ENCODE measurements at places on chromosomes 1 and 21. TPM values are rescaled to one million over a fixed set of nuclear protein-coding genes. Genes with fewer than 3 reads are reported as not detected.

The SGIP1 gene
- total RNA-seq = 2.1 TPM

DNA sequence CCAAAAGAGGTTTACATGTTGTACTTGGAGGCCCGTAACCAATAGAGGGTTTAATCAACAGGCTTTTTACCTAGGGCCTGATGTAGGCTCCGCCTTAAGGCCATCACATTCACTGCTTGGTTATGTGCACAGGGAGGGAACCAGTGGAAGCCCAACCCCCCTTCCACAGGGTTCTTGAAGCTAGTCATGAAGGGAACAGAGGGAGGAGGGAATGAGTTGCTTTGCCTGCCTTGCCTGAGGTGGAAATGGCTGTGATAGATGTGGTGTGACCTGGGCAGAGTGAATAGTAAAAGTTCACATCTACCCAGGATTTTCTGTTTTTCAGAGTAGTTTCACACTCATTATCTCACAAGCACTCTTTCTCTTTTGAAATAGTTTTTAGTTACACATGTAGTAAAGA lies 215.1 kb downstream of the ST6GALNAC3 start:
- no peaks in the 10 kb centered on the region for H3K27me3 ChIP-seq
- no peaks in the 10 kb centered on the region for H3K4me1 ChIP-seq
- no peak overlapping the region for H3K4me3 ChIP-seq
- no peak for DNase-seq
- no peaks in the 10 kb centered on the region for H3K36me3 ChIP-seq

GRCh38 chr1:39297551-39297950 lies 93.1 kb downstream of the MACF1 start:
- no peak overlapping the region for H3K4me3 ChIP-seq
- H3K4me1 ChIP-seq = peaks cover 23% of the 10 kb centered on the region
- DNase-seq = peak; percentile 47
- H3K27me3 ChIP-seq = no peaks in the 10 kb centered on the region
- H3K36me3 ChIP-seq = peaks cover 58% of the 10 kb centered on the region

DNA sequence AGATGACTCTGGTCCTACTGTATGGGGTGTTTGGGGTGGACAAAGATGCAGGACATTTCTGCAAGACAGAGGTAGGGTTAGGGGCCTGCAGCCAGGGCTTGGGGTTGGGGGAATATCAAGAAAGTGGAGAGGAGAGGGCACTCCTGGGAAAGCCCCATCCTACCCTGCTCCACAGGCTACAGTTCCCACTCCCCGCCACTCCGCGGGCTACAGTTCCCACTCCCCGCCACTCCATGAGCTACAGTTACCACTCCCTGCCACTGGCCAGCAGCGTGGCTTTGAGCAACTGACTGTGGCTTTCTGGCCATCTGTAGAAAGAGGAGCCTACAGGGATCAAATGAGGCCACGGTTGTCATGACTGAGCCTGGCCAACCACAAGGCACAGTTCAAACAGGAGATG lies 93.8 kb upstream of the GRIK3 start:
- no peak overlapping the region for H3K27ac ChIP-seq
- H3K36me3 ChIP-seq = no peaks in the 10 kb centered on the region
- H3K27me3 ChIP-seq = no peaks in the 10 kb centered on the region
